ENCODE measurements at places on chromosomes 13 and 19. TPM values are rescaled to one million over a fixed set of nuclear protein-coding genes. Genes with fewer than 3 reads are reported as not detected.

- DNase-seq, result peak; percentile 59
Observed at GRCh38 chr13:20713014-20713376, 9.5 kb downstream of the IL17D start.

GRCh38 chr13:22198001-22198400, 527.1 kb downstream of the FGF9 start:
- DNase-seq, result no peak

DNA sequence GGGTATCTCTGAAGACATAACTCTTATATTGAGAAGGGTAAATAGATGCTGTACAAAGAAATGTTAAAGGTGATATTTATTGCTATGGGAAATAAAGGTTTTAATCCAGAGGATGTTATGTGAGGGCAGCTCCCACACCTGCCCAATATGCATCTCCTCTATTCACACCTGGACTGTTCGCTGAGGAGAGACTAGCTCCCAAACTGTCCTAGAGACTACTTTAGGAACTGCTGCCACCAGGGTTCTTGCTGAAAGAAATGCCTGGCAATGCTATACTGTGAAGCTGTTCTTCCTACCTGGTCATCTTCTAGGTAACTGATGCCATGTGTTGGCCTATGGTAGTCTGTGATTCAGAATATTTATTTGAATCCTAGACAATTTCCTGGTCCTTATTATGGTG, 1421.5 kb upstream of the SPRY2 start:
- no peak for DNase-seq

DNA sequence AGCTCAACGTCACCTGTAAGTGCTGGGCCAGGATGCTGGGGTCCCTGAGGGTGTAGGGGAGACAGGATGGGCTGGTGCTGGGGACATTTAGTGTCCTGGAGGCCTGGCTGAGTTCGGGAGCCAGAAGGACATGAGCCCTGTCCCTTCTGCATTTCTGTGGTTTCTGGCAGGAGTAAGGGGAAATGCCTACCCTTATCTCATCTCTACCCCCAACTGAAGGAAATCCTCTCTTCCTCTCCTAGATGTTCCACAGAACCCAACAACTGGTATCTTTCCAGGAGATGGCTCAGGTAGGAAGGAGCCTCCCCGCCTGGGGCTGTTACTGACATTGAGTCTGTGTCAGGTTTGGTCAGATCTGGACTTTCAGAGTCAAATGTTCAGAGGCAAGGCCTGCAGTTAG, 1.2 kb downstream of the CD33 start:
- no peak for DNase-seq

GRCh38 chr19:36245210-36246005, 30.5 kb downstream of the ZNF146 start:
- DNase-seq, result no peak

GRCh38 chr13:109101550-109102144, 472.2 kb downstream of the MYO16 start:
- DNase-seq, result no peak

The C19orf73 gene
- 5.9 TPM for total RNA-seq
